ENCODE measurements at places on chromosomes 6 and 20.
A peak's percentile ranks its signal among the peaks of the same experiment; 100 is the strongest.

GRCh38 chr20:45878076-45878761 is 2.8 kb upstream of the ZSWIM1 start:
- DNase-seq = no peak

DNA sequence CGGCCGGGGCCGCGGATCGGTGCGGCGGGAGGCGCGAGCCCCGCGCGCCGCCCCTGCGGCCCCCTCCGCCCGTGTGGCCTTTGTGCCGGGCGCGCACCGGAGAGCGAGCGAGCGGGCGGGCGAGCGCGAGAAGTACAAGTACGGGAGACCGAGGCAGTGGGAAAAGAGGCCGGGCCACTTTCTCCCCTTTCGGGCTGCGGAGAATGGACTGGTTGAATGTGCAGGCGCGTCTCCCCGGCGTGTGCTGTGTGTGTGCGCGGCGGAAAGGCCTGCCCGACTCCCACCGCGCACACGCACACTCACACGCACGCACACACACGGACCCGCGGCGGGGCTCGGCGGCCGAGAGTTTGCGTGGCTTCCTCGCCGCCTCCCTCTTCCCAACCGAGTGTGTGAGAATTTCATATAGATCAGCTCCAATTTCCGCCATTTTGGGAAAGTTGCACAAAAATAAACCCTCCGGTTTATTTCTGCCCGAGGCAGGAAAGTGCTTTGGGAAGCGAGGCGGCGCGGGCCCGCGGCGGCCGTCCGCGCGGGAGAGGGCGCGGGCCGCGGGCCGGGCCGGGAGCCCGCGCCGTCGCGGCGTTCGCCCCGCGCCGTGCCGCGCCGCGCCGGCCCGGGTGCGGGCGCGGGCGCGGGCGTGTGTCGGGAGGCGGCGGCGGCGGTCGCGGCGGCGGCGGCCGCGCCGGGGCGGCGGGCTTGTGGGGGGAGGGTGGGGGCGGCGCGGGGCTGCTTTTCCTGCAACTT is 1.1 kb downstream of the L3MBTL3 start:
- peak; percentile 21 for DNase-seq

DNA sequence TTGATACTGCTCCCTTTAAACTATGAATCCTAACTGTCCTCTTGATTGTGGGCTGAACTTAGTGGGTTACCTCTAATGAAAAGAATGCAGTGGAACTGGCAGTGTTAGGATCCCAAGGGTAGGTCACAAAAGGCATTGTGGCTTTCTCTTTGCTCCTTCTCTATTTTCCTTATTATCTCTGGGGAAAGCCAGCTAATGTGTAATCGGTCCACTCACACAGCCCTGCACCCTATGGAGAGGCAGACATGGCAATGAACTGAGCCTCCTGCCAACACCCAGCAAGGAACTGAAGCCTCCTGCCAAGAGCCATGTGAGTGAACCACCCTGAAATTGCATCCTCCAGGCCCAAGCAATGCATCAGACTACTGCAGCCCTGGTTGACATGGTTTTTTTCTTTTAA is 24.6 kb upstream of the ZNF133 start:
- no peak for DNase-seq

GRCh38 chr6:136831873-136832562 is 9.6 kb downstream of the PEX7 start:
- DNase-seq = no peak

DNA sequence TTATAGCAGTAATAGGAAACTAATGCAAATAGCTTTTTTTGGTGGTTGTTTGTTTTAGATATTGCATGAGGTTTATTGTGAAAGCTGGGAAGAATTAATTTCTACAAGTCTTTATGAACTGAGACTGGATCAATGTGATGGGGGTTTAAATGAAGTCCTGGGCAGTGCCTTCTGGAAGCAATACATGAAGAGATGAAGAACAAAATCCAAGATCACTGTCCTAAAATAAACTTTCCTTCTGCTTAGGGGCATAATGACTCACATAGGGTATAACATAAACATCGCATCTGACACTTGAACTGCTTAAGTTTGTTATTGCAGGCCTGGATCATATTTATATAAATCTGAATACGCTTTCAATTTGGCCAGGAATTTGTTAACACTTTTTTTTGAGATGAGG is 20.9 kb upstream of the SHLD1 start:
- no peak for DNase-seq

DNA sequence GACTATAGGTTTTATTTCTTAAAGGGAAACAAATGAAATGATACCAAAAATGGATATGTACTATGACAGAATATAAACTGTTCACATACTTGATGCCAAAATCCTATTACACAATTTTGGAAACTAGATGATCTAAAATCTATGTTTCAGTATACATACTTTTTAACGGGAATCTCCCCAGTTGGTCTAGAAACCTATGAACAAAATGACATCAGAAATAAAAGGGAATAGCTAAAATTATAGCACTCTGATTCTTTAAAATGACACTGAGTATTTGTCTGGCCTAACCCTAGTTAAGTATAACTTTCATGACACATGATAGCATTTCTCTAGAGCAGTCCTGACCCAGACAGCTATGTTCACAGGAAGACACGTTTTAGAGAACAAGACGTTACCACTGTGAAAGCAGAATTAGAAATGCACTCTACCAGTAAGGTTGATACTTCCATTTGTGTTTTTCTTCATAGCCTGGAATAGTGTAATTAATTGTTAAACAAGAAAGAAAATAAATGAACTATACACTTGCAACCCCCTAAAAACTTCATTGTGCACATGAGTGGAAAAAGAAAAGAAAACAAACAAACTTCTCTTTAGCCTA is 3.3 kb downstream of the OSER1 start:
- DNase-seq = no peak

DNA sequence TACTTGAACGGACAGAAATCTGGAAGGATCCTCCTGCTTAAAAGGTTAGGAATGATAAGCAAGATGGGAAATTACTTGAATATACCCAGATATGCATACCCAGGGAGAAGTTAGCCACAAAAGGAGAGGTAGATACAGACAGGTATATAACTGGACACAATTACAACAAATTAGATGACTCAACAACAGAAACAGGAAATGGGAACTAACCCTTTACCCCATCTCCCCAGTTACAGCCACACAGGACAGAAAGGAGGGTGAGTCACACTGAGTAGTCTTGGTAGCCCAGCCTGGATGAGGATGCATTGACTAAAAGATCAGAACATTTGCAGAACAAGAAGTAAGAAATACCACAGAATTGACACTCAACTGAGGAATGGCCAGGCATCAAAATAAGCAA is 61.2 kb downstream of the C6orf52 start:
- DNase-seq = no peak

DNA sequence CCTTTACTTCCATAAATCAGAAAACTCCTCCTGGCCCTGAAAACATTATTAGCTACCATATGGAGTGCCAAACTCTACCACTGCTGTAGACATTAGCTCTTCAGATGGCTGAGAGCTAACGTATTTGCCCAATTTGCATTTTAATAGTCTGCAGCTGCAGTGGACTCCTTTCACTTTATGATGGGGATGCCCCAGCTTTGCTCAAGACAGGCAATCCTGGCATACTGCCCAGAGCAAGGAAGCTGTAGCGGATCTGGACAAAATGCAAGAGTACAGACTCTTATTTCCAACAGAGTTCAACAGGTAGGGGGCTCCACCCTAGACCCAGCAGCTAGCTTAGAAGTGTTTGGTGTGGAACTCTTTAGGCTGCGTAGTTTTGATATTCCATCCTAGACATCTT is 246.7 kb downstream of the FOXC1 start:
- no peak for DNase-seq

DNA sequence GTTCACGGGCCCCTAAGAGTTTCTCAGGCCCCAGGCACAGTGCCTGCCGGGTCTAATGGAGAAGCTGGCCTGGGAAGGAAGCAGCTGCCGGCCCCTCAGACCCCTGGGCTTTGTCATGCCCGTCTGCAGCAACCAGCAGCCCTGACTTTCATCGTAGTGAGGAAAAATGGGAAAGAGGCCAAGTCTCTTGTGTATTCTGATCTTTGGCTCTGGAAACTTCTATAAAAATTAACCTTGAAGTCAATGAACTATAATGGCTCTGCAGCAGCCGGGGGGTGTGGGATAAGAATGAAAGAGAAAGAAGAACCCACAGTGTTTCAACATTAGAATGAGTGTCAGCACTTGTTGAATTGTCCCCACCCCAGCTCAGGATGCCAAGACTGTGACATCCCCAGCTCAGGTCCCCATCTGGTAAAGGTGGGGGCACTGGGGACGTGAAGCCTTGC is 12.9 kb downstream of the TGM2 start:
- DNase-seq = no peak

DNA sequence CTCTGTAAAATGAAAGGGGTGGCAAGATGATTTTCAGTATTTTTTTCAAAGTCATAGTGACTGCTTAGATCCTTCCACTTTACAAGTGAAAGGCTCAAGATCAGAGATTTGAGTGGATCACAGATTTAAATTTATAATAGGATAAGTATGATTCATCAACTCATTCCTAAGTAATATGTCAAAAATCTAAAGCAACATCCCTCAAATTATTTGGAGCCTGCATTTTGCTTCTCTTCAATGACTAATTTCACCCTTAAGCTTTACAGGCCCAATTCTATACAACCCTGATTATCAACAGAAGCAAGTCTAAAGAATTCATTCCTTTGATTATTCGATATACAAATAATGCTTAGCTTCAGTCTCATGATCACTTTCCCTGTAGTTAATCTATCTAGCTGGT is 93.9 kb upstream of the HEY2 start:
- DNase-seq = no peak

- DNase-seq = no peak
These were observed 82.3 kb upstream of the BMP2 start for GRCh38 chr20:6685181-6685582.

DNA sequence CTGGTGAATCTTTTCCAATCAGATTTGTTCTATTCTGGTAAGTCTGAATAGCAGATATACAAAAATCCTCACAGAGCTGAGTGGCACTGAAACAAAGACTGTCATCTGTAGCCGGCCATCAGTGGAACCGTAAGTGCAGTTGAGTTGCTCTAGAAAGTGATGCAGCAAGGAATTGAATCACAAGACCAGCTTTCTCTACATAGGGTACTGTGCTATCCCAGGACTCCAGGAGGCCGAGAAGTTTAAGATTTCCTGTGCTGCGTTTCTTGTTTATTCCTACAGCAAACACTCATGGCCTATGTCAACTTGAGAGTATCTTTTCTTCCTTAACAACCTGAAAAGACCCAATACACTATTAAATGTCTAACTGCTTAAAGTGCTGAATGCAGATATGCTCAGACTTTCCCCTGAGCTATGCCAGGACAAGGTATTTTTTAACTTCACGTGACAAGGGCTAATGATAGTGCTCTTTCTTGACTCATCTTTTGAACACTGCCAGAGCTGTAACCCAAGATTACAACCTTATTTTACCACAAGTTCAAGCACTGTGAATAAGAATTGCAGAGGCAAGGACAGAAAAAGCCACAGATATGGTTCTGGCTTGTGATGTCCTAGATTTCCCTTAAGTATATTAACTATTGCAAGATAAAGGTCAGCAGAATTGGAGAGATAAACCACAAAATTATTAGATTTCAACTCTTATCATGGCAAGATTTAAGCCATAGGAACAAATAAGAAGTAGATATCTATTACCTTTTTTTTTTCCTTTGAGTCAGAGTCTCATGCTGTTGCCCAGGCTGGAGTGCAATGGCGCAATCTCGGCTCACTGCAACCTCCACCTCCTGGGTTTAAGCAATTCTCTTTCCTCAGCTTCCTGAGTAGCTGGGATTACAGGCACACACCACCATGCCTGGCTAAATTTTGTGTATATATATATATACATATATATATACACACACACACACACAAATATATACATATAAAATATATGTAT is 71.6 kb downstream of the GJA1 start:
- DNase-seq = no peak

GRCh38 chr6:55388211-55388610 is 60.9 kb downstream of the GFRAL start:
- no peak for DNase-seq

- no peak for DNase-seq
These were observed 63.6 kb downstream of the BLOC1S5 start for GRCh38 chr6:8000636-8001035.

DNA sequence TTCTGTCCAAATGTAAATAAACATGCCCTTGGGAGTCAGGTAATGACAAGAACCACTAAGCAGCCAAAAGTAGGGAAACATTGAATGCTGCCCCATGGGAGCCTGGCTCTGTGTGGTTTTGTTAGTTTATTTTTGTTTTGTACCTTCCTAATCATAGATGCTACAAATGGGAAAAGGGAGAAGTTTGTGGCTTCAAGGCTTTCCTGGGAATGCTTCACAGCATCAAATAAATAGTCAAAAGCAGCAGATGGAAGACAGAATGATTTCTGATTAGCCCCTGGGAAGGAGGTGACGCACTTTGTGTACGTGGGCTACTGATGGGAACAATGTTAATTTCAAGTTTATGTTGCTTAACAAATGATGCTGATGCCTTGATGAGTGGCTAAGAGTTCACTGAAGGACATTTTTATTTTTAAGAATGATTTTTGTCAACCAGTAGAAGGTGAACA is 532.7 kb downstream of the BCKDHB start:
- no peak for DNase-seq

- DNase-seq = no peak
These were observed 99.7 kb upstream of the KCNK16 start for GRCh38 chr6:39422238-39422637.

DNA sequence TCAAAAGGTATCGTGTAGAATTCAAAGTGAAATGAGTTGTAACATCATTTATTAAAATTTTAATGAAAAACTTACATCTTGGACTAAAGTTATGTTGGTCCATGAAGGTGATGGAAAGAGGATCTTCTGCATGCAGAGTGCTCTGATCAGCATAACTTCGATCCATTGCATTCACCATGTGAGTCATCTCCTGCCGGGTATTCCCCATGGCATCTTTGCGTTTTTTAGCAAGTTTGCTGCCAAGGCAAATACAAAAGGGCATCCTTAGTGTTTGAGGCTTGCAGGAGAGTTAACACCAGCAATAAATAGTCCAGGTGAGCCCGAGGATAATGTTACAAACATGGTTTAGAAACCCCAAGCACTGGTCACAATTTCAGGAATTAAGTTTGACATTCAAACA is 104.2 kb upstream of the THEMIS start:
- DNase-seq = no peak

DNA sequence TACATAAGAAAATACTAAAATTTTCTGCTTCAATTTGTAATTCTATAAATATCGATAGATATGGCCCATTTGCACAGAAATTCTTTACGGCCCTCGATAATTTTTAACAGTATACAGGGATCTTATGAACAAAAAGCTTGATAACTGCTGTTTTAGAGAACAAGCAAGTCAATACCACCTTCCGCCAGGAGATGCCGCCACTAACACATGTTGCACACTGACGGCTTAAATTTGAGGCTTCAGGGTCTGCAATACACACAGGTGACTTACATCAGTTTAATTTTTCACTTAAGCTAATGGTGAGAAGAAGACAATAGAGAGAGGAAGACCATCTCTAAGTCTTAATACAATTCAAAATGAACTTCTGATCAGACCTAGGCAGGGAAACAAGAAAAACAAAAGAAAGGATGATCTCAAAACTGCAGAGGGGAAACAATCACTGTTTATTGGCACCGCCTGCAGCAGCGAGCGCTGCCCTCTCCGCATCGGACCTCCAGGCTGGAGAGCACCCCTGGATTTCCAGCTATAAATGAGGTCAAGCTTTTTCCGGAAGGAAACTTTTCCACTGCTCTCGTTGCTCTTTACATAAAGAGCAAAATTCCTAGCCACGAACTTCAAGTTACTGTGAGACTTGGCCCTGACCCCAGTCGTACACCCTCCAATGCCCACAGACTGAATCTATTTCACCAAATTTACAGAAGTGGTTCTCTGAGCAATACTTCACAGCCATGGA is 53.9 kb downstream of the OTOR start:
- DNase-seq = no peak
